ENCODE measurements at places on chromosomes 5 and 9.

- no peak for DNase-seq
Measured at GRCh38 chr5:73899916-73900315, 273.9 kb downstream of the ARHGEF28 start.

GRCh38 chr5:154690488-154690887, 64.7 kb upstream of the LARP1 start:
- DNase-seq = no peak

- no peak for DNase-seq
Measured at GRCh38 chr9:69571032-69571431, 101.1 kb downstream of the APBA1 start.

GRCh38 chr5:17401470-17402288, 96.4 kb upstream of the TAF11L2 start:
- DNase-seq = no peak

DNA sequence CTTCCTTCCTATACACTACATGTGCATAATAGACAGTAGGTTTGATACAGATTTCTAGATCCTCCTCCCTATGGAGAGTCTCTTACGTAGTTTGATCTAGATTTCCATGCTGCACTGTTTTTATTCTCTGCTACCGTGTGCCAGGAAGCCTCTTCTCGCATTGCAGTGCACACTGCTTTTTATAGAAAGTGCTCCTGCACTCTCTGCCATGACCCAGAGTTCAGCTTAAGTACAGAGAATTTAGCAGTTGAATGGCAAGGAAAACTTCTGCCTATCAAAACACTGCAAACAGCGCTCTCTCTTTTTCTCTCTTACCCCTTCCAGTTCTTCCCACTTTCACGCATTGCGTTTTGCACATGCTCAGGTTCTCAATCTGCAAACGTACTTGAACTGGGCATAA, 187.4 kb downstream of the ARHGAP26 start:
- no peak for DNase-seq

- peak; percentile 78 for DNase-seq
Measured at GRCh38 chr5:1479581-1480188, 34.4 kb upstream of the SLC6A3 start.

DNA sequence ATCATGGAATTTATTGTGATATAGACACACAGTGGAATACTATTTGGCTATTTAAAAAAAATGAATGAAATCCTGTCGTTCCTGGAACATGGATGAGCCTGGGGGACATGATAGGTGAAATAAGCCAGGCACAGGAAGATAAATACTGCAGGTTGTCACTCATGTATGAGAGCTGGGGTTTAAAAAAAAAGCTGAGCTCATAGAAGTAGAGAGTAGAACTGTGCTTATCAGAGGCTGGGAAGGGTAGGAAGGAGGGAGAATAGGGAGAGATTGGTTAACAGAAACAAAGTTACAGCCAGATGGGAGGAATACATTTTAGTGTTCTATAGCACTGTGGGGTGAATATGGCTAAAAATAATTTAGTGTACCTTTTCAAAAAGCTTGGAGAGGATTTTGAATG, 200.6 kb upstream of the NR4A3 start:
- DNase-seq = no peak

GRCh38 chr5:137629646-137630045, 106.2 kb downstream of the KLHL3 start:
- DNase-seq = peak; percentile 81

- peak; percentile 61 for DNase-seq
Measured at GRCh38 chr5:139650031-139650688, 2.0 kb downstream of the CXXC5 start.

DNA sequence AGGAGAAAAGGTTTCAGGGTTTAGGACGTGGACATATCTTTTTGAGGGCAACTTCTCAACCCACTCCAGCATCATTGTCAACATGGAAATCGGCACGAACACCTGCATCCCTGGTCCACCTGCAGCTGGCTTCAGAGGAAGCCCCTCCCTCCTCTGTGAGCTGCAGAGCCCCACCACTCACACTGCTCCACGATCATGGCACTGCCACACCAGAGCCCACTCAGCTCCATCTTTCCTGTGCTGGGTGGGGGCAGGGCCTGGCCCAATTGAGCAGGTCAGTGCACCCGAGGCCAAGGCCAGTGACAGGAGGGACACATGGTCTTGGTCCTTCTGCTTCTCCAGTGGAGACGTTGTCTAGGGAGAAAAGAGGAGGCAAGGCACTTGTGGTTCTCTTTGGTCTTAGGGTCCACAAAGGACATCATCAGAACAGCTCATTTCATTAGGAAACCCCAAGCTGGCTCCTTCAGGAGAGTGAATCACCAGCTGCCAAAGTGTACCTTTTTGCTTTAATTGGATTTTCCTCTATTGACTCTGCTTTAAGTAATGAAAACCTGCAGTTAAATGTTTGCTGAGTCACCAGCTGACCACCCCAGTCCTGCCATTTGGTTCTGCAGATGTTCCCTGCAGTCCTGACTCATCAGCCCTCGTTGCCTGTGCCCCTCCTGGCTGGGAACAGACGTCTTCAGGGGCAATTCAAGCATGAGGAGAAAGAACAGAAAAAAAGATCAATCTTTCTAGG, 56.2 kb downstream of the UBE2QL1 start:
- no peak for DNase-seq

DNA sequence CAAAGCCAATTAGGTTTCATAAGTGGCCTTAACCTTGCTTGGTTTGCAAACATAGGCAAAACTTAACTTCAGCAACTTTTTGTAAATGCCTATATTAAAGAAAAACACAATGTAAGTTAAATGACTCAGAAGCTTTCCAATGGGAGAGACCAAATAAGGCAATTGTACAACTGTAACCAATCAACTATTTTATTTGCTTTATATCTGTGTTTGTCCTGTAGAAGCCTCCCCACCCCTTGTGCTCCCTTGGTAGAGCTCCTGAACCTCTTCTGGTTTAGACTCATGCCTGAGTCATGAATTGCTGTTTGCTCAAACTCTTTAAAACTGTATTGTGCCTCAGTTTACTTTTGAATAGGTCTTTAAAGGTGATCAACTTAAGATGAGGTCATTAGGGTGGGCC, 3.0 kb upstream of the C1QTNF3 start:
- no peak for DNase-seq

DNA sequence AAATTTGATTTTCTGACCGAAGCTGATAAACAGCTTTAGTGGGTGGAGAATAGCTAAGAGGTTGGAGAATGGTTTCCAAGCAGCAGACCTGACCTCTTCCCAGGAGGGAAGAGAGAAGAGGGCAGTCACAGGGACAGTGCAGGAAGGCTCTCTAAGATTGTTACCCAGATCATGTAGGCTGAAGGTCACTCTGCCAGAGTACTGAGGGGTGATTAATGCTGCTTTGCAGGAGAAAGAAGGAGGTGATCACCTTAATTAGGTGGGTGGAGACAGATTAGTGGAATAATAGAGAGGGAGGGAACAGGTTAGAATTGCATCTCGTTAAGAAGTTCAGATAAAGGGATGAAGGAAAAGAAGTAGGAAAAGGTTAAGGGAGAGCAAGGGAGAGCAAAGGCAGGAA, 440.5 kb downstream of the BRINP1 start:
- DNase-seq = no peak

Measured in GM20000 (cell line).